Posterior cingulate gyrus (tissue), 11 donors: ENCODE measurements at places on chromosomes 7 and 10.

GRCh38 chr10:50528206-50528605 lies 95.5 kb downstream of the SGMS1 start:
- no peak for DNase-seq

DNA sequence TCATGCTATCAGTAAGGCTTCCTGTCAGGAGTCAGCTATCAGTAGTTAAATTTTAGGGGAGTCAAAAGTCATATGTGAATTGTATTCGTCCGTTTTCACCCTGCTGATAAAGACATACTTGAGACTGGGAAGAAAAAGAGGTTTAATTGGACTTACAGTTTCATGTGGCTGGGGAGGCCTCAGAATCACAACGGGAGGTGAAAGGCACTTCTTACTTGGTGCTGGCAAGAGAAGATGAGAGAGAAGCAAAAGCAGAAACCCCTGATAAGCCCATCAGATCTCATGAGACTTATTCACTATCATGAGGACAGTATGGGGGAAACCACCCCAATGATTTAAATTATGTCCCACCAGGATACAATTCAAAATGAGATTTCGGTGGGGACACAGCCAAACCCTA lies 47.1 kb downstream of the KLF6 start:
- no peak for DNase-seq

DNA sequence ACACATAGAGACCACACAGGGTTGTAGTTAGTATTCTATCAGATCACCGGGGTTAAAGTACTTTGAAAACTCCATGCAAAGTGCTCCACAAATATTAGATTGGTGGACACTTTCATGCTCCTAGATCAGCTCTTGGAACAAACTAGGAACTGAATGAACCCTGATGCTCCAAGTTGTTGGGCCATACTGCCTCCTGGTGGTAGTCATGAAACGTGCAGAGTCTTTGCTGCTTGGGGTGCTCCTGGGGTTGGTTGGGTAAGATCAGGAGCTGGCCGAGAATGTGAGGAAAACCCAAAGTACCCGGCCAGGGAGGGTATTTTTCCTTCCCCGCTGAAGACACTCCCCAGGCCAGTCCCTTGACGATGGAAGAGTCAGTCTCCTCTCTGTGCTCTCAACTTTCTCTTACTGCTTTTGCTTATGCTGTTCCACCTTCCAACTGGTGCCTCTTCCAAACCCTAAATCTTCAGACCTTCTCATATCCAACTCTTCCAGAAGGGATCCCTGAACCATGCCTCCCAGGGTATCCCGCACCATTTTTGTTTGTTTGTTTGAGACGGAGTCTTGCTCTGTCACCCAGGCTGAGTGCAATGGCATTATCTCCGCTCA lies 918 bp upstream of the RPEL1 start:
- DNase-seq, result peak; percentile 77

GRCh38 chr10:47207894-47208469 lies 92.0 kb upstream of the GDF10 start:
- DNase-seq, result no peak

GRCh38 chr10:96359616-96360015 lies 814 bp upstream of the OPALIN start:
- DNase-seq, result no peak

DNA sequence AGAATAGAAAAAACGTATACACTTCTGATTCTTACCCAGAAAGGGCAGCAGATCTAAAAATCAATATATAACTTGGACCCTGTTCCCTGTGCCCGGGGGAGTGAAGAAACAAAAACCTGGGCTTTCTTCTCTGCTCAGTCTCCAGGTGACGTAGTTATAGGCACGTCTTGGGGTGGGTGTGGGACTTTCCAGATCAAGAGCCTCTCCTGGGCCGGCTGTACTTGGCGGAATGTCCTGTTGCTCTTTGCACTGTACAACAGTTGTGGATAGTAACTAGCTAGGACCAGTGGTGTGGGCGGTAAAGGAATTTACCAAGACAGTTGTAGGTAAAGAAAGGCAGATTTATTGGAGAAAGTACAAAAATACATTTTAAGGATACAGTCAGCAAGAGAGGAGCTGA lies 40.4 kb upstream of the STEAP4 start:
- DNase-seq, result no peak
